Effector CD4-positive, alpha-beta T cell (primary cell): ENCODE measurements at places on chromosomes 13 and 19.

GRCh38 chr19:41694196-41694595 is 6.1 kb upstream of the CEACAM7 start:
- no peak for DNase-seq

DNA sequence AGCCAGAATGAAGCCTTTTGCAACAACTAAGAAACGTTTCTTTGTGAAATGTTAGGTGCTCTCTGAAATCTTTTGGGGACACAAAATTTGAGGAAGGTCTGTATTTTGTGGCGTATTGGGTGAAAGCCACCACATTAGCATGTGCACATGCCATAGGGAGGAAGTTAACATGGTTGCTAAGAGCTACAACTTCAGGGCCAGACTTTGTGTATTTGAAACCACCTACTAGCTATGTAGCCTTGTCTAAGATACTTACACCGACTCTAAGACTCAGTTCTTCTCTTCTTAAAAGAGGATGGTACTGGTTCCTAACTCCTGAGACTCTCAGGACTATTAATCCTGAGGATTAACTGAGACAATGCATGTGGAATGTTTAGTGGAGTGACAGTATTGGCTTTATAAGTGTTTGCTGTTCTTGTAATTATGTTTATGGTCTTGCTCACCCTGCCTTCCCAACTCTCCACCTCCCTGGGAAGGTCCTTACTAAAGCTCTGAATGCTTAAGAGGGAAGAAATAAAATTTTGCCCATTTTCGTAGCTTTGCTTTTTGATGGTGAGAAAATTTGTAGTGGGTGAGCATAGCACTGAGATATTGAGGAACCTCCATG is 15.5 kb downstream of the SERP2 start:
- no peak for DNase-seq

DNA sequence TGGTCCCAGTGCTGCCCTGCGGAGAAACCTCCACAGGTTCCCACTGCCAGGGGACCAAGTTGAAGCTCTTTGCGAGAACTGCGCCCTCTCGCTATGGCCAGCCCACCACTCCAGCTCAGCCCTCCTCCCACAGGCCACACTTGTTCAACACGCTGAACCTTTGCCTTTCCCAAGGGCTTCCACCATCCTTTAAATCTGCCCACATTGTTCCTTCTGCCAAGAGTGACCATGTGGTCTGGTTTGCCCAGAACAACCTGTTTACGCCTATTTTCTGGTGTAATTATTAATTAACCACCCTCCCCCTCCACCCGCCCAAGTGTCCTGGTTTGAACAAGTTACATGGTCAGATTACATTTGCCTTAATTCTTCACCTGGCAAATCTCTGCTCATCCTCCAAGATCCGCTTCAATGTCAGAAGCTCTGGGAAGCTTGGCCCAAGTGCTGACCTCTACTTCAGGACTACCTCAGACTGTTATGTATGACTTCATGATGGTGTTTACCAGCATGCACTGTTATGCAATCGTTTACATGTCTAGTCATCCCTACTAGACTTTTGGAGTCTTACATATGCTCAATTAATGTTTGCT is 12.0 kb upstream of the USP12 start:
- no peak for DNase-seq

DNA sequence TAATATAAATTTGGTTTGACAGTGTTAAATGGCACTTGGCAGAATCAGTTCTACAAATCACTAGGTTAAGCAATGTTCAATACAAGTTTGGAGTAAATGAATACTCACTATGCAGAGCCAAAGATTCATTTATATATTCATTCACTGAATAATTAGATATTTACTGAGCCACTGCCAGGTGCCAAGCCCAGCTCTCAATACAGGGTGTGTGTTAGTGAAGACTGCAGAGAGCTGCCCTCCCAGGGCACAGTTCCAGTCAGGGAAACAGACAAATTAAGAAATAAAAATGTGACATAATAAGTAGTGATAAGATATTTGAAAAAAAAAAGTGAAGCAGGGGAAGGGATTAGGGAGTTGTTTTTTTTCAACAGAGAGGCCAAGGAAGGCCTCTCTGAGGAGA is 411.7 kb downstream of the KCNRG start:
- DNase-seq, result no peak

DNA sequence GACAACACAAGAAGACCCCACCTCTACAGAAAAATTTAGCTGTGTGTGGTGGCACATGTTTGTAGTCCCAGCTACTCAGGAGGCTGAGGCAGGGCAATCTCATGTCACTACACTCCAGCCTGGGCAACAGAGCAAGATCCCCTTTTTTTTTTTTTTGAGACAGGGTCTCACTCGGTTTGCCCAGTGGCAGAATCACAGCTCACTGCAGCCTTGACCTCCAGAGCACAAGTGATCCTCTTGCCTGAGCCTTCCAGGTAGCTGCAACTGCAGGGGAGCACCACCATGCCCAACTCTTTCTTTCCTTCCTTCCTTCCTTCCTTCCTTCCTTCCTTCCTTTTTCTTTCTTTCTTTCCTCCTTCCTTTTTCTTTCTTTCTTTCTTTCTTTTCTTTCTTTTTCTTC is 4.2 kb upstream of the CLEC4G start:
- DNase-seq, result no peak

DNA sequence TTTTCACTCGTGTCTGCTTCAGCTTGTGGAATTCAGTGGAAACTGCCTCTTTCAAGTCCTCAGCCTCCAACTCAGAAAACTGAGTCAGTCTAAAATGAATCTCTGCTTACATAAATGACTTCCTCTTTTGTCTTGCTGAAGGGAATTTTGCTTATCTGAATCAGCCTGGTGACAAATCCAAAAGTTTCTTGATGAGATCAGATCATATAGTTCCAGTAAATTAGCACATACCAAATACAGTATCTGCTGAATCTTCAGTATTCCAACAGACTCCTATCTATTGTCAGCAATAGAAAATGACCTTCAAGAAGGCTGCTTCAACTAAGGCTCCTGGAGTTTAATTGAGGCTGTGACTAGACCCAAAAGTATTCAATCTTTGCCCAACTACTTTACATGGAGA is 290.0 kb downstream of the MZT1 start:
- DNase-seq, result no peak

- DNase-seq, result peak; percentile 8
Observed at GRCh38 chr19:50639121-50640112, at the start of gene SYT3. Gene SYT3, minus strand, starts transcription at chr19:50639881. Its CDS starts 2,470 bp downstream, at chr19:50637411.

- no peak for DNase-seq
Observed at GRCh38 chr13:44790289-44790688, 199.0 kb downstream of the NUFIP1 start.

GRCh38 chr19:6752256-6753177 is 13.0 kb downstream of the TRIP10 start:
- DNase-seq, result no peak

- no peak for DNase-seq
Observed at GRCh38 chr13:59700281-59700680, 463.4 kb downstream of the DIAPH3 start.

GRCh38 chr19:46772170-46773017 is 16.0 kb downstream of the SLC1A5 start:
- no peak for DNase-seq

DNA sequence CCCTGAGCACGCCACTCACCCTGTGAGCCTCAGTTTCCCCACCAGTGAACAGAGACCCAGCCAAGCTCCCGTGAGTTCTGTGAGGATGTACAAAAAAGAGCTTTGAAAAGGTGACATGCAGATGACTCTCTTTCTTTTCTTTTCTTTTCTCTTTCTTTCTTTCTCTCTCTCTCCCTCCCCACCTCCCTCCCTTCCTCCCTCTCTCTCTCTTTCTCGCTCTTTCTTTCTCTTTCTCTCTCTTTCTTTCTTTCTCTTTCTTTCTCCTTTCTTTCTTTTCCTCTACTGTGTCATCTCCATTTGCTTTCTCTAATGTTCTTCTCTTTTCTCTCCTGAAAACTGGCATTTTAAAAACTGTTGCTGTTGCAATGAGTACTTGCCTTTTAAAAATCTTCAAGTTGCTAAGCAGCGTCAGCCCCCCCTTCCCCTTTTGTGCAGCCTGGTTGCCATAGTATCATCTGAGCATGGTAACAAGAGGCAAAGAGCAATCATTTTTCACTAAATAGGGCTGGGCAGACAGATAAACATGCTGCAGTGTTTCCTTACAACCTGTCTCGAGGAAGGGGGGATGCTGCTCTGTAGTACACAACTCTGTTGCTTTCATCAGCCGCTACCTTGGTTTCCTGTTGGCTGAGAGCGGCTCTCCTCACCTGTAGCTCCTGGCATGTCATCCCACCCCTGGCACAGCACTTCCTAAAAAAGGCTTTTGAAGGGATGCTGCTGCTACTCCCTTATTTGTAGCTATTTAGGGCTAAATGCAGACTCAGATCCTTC is 108.7 kb upstream of the MBNL2 start:
- DNase-seq, result no peak

DNA sequence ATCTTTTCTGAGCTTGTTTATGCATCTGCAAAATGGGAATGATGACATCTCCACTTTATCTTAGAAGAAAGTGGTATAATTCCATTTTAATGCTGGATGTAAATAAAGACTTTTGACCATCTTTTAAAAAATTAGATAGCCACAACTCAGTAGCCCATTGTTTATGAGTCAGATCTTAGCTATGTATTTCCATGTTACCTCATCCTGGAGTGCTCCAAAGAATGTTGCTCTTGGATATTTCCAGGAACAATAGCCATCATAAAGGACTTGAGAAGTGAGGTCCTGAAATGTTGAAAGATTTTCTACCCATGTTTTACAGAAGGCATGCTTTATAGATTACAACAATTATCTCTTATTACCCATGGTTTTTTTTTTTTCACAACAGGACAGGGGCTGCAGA is 229.3 kb upstream of the EDNRB start:
- no peak for DNase-seq

GRCh38 chr13:99356012-99356261 is 48.7 kb upstream of the GPR183 start:
- DNase-seq, result no peak

DNA sequence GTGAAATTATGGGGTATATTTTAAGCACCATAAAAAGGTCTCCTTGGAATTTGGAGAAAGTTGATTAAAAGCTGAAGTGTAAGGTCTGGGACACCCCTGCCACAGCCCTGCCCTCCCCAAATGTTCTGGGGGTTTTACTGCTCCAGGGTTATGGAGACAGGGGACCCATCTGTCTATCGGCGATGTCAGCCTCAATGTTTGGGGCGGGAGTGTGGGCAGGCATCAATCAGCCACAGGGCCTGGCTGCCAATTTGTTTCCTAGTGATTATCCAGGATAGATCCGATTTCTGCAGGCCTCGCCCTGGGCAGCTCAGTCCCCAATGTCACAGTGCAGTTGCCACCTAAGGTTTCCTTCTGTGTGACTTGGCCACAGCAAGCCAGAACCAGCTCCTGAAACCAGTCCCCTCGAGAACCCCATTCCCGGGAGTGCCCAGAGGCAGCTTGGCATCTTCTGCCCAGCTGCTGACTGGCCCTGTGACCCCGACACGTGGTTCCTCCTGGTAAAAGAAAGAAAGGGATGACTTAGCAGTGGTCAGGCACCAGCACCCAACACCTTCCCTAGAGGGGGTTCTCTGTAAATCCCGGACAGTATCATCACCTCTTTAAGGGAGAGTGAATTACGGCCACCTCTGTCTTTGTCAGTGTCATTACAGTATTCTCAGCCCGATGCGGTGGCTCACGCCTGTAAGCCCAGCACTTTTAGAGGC is 41.6 kb downstream of the MYO9B start:
- DNase-seq, result no peak

- DNase-seq, result no peak
Observed at GRCh38 chr19:18287836-18288772, 6.7 kb upstream of the JUND start.

- no peak for DNase-seq
Observed at GRCh38 chr13:26759249-26759906, 1.2 kb downstream of the GPR12 start.

DNA sequence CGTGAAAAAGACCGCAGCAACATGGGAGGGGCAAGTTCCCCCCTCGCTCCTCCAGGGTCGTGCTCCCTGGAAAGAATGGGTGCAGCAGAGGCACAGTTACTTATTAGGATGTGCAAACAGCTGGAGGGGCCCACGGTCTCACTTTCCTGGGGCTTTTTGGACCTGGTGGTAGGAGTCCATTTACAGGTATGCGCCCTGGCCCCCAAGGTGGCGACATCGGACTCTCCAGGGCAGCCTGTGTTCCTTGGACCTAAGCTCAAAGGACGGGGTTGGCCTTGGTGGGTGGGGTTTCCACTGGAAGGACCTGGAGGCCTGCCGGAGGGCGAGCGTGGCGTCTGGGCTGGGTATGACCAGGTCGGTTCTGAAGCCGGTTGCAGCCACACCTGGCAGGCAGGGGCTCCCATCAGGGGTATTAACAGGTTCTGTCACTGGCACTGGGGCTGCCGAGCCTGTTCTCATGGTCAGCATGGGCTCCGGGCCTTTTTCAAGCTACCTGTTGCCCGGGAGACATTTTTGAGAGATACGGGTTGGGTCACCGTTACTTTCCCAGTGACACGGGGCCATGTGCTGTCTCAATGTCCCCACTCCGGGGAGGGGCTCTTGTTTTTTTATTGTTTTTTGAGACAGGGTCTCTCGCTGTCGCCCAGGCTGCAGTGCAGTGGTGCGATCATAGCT is 5.9 kb downstream of the ZFR2 start:
- no peak for DNase-seq

DNA sequence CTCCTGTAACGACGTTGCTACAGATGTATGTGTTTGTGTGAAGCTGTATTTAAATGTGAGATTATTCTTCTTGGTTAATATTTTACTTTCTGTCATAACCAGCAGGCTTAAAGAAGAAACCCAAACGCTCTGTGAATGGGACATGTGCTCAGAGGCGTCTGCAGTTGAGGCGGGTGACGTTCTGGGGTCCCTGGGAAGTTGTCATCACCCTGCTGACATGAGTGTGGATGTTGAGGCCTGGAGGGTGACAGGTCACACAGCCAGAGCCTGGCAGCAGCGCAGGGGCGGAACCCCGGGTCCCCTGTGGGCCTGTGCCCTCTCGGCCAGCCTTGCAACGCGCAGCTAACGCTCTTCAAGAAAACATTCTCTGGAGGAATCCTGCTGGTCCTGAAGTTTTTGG is 16.6 kb downstream of the RASA3 start:
- no peak for DNase-seq

DNA sequence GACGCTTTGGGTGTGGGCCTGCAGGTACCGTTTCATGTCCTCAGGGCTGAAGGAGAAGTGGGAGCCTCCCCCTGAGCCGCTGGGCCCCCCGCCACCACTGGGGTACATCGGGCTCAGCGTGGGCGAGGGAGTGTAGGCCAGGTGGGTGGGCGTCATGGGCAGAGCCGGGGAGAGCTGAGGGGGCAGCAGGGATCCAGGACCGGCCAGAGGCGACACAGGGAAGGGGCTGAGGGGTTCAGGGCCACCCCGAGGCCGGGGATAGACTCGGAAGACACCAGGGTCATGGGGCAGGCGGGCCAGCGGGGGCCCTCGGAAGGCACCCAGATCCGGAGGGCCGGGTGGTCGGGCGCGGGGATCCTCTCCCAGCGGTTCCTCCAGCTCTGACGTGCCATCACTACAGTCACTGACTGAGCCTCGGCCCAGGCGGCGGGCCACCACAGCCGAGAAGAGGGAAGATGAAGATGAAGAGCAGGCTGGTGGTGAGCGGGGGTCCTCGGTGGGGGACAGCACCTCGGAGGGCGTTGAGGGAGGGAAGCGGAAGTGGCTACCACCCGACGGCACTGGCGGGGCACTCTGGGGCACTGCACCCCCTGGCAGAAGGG is 5.7 kb downstream of the ERF start:
- DNase-seq, result no peak

GRCh38 chr19:50203281-50204080 is at the start of gene MYH14:
Gene MYH14, plus strand, starts transcription at chr19:50203622. Its CDS starts 6,744 bp downstream, at chr19:50210366.
- no peak for DNase-seq

GRCh38 chr19:45137179-45137761 is 23.5 kb downstream of the NKPD1 start:
- DNase-seq, result no peak
